ENCODE measurements at places on chromosomes 13 and 19.
A peak's percentile ranks its signal among the peaks of the same experiment; 100 is the strongest.

DNA sequence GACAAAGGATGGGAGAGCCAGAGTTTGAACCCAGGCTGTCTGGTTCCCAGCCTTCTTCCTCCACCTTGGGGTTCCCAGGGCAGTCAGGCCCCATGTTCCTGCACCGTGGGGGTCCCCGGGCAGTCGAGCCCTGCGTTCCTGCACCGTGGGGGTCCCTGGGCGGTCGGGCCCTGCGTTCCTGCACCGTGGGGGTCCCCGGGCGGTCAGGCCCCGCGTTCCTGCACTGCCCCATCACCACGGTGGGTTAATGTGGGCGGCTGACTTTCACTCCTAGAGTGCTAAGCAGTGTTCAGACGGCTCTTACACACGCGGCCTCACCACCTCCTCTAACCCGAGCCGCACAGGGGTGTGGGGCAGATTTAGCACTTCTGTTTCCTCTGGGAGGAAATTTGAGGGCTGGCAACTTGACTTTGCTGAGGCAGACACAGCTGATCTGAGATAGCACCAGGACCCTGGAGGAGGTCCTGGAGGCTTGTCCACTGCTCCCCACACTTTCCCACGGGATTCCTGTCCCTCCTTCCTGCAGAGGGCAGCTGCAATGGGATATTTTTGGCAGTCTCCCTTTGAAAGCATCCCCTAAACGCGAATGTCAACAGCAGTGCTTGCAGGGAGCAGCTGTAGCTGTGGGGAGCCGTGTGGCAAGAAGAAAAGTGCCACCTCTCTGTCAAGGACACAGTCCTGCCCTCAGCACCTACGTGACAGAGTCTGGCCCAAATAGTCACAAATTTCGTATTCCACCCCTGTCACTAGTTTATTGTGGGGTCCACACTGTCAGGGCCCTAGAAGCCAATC lies 239.4 kb downstream of the TEX29 start:
- DNase-seq: no peak

GRCh38 chr19:37943480-37943879 lies 36.5 kb downstream of the SIPA1L3 start:
- DNase-seq: no peak

- no peak for DNase-seq
These were observed 35.1 kb downstream of the ELF1 start for GRCh38 chr13:40983725-40984667.

GRCh38 chr19:1873524-1874473 lies 10.4 kb upstream of the KLF16 start:
- DNase-seq: no peak

GRCh38 chr13:46881621-46882020 lies 15.2 kb downstream of the HTR2A start:
- DNase-seq: no peak

- no peak for DNase-seq
These were observed 426.8 kb upstream of the SLITRK5 start for GRCh38 chr13:87244256-87244890.

DNA sequence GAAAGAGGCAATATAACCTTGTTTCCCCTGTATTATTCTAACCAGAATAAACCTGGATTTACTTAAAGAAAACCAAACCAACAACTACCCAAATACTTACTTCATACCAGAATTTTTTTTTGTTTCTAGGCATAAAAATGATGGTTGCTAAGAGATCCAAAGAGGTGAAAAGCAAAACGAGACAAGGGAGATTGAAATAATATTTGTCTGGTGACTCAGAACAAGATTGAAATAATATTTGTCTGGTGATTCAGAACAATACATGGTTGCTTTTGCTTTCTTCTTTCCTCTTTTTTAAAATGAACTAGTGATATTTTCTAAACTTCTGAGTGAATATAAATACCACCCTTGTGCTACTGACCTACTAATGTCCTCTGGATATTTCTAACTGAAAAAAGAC lies 592.9 kb downstream of the KCTD12 start:
- DNase-seq: no peak

DNA sequence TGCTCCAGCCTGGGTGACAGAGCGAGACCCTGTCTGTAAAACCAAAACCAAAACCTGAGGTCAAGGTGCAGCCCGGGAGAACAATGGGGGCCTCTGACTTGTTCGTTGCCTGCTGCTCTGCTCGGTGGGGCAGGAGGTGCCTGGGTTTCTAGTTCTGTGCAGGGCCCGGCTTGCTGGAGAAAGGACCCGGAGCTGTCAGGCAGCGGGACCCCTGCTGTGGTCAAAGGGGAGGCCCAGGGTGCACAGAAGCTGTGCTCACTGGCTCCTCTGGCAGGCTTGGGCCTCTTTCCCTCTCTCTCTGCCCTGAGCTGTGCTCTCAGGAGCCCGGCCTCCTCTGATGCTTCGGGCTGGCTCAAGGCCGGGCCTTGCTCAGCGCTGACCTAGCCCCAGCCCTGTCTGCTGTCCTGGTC lies 3.5 kb downstream of the LRP3 start:
- no peak for DNase-seq

DNA sequence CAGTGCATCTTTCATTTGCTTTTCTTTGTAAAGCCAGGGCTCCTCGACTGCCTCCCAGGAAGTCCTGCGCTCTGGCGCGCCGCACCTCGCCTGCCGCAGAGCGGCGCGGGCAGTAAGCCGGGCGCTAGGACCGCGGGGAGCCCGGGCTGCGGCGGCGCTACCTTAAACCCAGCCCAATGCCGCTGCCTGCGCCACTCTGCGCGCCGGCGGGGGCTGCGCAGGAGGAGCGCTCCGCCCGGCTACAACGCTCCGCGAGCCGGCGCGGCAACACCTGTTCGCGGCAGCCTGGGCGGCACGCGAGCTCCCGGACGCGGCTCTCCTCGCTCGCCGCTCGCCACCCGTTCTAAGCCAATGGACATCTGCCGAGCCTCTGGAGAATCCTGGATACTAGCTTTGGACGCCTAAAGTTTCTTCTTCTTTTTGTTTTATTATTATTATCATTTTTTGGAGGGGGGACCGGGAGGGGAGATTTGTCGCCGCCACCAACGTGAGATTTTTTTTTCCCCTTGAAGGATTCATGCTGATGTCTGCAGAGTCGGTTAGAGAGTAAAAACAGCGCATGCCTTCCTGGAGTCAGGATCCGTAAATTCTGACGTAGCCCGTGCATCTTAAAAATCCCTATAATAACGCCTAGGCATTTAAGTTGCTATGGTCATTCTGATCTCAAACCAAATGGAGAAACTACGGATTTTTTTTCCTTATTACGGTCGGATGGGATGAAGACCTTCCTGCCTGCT lies at the start of gene FGF9:
Gene FGF9 (plus strand): TSS at position 191 of the 737 bp plus-strand sequence. CDS start 840 bp downstream, outside the sequence.
- DNase-seq: peak; percentile 80

GRCh38 chr13:114130837-114131582 lies 1.4 kb downstream of the RASA3 start:
- no peak for DNase-seq

- DNase-seq: no peak
These were observed 291.4 kb downstream of the IRS2 start for GRCh38 chr13:109494925-109495369.

- DNase-seq: no peak
These were observed 43.5 kb upstream of the NPAS1 start for GRCh38 chr19:46975925-46976782.

DNA sequence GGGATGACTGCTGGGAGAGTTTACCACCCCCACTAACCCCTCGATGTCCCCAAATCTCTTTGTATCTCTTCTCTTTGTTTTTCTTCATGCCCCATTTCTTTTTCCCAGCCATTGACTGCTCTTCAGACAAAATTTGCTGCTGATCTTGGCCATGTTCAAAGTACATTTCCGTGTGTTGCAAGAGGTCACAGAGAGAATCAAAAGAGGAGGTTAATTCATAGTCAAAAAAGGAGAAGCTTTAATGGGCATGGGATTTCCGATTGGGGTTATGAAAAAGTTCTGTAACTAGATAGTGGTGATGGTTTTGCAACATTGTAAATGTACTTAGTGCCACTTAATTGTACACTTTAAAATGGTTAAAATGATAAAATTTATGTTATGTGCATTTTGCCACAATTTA lies 121.1 kb downstream of the FLT1 start:
- DNase-seq: no peak

DNA sequence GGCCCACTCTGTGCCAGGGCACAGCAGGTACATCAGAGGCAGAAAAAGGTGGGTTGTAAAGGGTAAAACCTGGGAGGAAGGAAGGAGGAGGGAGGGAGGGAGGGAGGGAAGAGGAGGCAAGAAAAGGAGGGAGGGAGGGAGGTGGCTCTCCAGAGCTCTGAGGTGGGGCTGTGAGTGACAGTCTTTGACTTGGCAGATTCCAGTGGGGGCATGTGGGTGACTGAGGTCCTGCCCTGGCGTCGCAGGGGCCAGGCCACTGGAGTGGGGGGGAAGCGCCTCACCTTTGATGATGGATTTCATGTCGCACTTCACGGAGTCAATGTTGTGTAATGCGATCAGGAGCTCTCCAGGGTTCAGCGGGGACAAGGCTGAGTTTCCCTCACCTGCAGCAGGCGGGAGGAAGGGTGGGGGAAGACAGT lies 6.0 kb upstream of the RSPH6A start:
- no peak for DNase-seq

DNA sequence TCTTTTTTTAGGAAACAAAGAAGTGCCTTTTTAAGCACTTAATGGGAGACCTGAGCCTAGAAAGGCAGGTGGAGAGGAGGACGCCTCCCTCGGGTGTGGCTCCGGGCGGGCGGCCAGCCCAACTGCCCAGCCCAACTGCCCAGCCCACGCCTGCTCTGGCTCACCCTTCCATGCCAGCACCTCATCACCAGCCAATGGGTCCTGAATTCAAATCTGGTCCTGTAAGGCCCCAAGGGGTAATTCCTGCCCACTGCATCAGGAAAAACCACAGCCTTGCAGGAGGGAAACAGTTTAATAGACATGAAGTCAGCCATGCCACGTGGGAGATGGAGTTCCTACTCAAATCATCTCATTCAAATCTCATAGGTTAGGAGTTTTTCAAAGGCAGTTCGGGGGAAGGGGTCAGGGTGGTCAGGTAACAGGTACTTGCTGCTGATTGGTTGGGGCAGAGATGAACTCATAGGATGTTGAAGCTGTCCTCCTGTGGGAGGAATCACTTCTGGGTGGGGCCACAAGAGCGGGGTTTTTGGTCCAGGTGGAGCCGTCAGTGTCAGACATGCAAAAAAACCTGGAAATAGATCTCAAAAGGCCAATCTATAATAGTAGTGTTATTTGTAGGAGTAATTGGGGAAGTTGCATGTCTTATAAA lies 64.9 kb downstream of the HSPH1 start:
- no peak for DNase-seq

GRCh38 chr13:49533591-49534269 lies 38.0 kb downstream of the PHF11 start:
- DNase-seq: no peak

DNA sequence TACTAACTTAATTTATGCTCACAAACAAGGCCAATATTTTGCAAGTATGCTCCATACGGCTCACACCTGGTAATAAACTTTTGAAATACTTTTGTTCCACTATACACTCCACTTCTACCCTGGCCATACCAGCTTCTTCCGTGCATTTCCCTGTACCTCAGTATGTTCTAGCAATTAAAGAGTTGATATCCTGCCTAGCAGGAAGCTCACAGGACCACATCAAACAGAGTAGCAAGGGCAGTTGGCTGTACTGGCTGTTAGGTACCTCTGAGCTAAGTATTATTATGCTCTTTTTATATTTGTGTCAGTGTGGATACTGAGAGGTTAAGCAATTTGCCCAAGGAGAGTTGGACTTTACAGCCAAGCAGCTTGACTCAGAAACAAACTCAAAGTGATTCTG lies 257.7 kb downstream of the SLITRK6 start:
- no peak for DNase-seq

DNA sequence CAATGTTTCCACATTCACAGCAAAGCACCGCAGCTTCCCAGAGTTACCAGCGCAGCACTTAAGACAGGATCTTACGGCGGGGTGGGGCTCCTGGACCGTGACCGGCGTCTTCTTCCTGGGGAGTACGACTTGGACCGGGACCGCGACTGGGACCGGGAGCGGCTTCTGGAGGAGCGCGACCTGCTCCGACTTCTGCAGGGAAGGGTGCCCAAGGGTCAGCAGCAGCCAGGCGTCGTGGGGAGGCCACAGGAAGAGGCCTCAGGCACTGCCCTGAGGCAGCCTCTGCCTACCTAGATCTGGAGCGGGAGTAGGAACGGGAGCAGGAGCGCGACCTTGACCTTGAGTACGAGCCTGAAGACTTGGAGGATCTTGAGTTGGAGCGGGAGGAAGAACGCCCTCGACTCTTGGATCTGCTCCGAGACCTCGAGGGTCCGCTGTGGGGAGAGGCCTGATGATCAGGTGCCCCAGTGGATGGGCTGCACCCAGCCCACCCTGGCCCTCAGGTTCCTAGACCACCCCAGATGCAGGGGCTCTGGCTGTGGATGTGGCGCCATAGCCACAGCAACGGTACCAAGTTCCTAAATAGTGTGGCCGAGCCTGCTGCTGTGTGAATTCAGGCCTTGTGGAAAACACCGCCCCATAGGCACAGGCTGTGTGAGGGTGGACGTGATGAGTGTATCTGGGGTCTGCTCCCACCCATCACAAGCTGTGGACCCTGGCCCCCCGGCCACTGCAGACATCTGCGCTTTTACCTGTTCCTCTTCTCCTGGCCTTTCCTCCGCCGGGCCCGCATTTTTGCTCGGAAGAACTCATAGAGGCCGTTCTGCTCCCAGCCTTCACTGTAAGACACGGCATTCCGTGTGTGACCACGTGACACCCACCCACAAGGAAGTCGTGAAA lies 21.9 kb downstream of the CHERP start:
- no peak for DNase-seq

DNA sequence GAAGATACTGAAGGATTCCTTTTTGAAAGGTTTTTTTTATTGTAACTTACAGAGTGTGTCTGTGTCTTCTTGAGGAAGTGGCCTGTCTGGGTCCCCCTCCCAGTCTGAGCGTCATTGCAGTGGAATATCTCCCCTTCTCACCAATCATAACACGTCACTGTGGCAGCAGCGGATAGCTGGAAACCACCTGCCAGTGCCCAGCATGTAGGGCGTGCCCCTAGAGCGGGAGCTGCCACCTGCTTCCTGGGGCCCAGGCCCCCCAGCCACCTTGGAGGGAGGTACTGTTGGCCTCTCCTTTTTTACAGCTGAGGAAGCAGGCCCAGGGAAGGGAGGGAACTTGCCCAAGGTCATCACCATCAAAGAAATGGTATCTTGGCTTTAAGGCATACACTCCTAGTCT lies 4.6 kb upstream of the DNM2 start:
- DNase-seq: no peak
